Fibroblast of skin of back (primary cell): ENCODE measurements at places on chromosomes 1 and 21.

GRCh38 chr1:26378088-26378878 lies 5.7 kb upstream of the ZNF683 start:
- DNase-seq: peak; percentile 99

DNA sequence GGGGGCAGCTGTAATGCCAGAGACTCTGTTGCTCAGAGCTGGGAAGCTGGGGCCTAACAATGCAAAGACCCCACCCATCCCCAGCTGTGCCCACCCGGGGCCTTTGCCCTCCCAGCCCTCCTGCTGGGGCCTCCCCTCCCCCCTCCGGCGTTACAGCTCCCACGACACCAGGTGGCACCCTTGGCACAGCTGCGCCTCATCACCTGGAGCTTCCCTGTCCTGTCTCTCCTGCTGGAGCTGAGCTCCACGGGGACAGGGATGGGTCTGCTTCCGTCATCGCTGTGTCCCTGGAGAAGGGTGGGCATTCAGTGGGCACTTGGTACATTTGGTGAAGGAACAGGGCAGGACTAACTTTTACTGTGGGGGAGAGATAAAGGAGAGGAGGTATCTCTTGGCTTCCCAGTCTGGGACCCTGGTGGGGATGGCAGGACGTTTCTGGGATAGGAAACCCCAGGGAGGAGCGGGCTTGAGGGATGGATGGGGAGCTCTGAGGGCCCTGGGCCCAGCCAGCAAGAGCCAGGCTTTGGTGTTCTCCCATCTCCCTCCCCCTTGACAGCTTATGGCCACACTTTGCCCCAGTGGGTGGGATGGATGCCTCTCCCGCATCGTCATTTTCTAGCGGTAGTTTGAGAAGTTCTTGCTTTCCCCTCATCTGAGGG lies 453.2 kb downstream of the PTPRU start:
- no peak for DNase-seq

GRCh38 chr1:114495486-114495885 lies 15.5 kb downstream of the TRIM33 start:
- DNase-seq: no peak

DNA sequence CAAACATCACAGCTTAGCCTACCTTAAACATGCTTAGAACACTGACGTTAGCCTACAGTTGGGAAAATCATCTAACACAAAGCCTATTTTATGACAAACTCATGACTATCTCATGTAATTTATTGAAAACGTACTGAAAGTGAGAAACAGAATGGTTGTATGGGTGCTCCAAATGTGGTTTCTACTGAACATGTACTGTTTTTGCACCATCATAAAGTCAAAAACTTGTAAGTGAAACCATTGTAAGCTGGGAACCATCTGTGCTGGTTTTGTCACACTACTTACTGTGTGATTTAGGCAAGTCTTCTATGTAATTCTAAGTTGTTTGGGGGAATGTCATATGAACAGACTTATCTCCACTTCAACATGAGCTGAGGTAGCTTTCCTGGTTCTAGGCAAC lies 55.5 kb downstream of the TOR1AIP2 start:
- no peak for DNase-seq

DNA sequence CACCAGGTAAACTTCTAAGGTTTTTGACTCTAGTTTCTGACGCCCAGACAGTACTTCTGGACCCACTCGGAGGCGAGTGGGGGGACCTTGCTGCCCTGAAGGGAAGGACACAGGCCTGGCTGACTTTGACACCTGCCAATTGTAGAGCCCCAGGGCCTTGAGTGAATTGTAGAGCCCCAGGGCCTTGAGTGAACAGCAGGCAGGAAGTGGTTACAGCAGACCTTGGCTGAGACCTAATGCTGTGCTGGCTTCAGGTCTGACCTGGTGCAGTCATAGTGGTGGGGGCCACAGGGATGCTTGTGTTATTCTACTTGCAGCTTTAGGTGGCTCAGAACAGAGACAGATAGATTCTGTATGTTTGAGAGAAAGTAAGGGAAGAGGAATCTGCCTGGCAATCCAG lies 344.3 kb downstream of the DUSP10 start:
- no peak for DNase-seq

GRCh38 chr1:190615818-190616217 lies 138.2 kb upstream of the BRINP3 start:
- DNase-seq: no peak

DNA sequence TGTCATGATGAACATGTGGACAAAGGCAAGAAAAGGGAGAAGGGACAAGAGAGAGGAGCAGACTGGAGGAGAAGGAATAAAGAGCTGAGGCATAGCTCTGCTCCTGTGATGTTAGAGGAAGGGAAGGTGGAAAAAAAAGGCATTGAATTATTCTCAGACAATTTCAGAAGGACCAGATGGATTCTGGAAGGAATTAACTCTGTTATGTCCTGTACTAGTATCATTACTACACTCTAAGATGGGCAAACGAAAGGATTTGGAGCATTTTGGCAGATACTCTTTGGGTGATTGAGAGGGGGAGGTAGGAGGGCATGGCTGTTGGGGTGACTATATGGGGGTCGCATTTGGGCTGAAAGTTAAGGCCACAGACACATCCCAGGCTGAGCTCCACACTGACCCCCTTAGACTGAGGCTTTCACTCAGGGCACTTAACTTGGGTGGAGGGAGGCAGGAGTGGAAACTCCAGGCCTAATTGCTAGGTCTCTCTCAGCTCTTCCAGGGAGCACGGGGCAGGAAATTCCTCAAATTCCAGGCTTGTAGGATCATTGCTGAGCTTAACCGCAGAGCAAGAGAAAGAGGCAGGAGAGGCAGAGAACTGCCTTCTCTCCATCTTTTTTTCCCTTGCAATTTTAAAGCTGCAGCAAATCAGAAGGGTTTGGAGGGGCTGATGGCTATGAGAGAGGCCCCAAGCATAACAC lies 25.9 kb downstream of the KIRREL1 start:
- peak; percentile 98 for DNase-seq

DNA sequence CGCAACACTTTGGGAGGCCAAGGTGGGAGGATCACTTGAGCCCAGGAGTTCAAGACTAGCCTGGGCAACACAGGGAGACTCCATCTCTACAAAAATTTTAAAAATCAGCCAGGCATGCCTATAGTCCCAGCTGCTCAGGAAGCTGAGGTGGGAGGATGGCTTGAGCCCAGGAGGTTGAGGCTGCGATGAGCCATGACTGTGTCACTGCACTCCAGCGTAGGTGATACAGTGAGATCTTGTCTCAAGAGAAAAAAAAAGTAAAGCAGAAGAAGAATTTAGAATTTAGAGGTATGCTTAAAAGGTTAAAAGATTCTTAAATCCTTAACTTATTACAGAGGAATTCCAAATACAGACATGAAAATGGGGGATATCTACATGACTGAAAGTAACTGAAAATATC lies 79.5 kb downstream of the SMYD3 start:
- DNase-seq: no peak

- DNase-seq: no peak
Observed at GRCh38 chr1:237146241-237146640, 104.3 kb downstream of the RYR2 start.

- DNase-seq: peak; percentile 90
Observed at GRCh38 chr21:41616031-41616591, 108.2 kb upstream of the TMPRSS2 start.

- no peak for DNase-seq
Observed at GRCh38 chr1:40954626-40955025, 24.9 kb upstream of the CTPS1 start.
